ENCODE measurements at places on chromosomes 3 and 15.

GRCh38 chr15:39663704-39664250 lies 82.9 kb downstream of the THBS1 start:
- DNase-seq = no peak

GRCh38 chr3:67296039-67296892 lies 298.2 kb downstream of the KBTBD8 start:
- no peak for DNase-seq

GRCh38 chr15:62742409-62743171 lies 300.0 kb upstream of the TPM1 start:
- no peak for DNase-seq

DNA sequence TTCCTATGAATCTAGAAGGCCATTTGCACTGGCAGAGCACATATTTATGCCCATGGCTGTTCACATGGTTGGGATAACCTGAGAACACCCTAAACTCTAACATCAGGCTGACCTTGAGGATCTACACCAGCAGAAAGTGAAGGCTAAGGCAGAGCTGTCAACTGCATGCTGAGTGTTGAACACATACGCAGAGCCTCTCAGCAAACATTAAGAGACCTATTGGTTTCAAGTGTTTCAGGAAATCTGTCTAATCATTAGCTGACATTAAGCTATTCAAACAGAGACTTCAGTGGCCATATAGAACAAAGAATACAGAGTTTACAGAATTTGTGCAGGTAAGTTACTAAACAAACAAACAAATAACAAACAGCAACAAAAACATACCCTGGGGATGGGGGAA lies 16.1 kb upstream of the SEC61A1 start:
- no peak for DNase-seq

GRCh38 chr3:79326642-79327041 lies 441.2 kb downstream of the ROBO1 start:
- DNase-seq = no peak

GRCh38 chr3:129793942-129794310 lies 99.6 kb downstream of the TMCC1 start:
- DNase-seq = no peak

GRCh38 chr3:46987743-46988401 lies 8.4 kb downstream of the NBEAL2 start:
- peak; percentile 79 for DNase-seq

DNA sequence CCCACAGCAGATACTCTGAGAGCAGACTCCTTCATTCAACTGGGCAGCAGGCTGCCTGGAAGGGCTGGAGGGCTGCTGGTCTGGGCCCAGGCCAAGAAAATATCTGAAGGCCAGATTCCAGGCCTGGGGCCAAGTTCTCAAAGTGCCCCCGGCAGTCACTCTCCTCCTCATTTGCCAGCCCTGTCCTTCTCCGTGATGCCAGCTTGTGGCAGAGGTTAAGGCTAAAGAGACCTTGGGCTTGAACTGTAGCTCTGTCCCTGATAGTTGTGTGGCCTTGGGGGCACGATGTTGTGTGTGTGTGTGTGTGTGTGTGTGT lies 39.0 kb downstream of the FAM3D start:
- no peak for DNase-seq

GRCh38 chr3:152879790-152880174 lies 44.9 kb downstream of the P2RY1 start:
- no peak for DNase-seq

DNA sequence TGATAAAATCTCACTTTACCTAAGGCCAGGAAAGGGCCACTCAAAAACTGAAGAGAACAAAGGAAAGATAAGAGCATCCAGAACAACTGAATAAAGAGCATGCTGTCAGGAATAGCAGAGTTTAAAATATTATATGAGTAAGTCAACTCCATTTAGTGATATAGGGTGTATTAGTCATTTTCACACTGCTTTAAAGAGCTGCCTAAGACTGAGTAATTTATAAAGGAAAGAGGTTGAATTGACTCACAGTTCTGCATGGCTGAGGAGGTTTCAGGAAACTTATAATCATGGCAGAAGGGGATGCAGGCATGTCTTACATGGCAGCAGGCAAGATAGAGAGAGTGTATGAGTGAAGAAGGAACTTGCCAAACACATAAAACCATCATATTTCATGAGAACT lies 778.0 kb upstream of the NECTIN3 start:
- DNase-seq = no peak

GRCh38 chr15:29088666-29089065 lies 181.0 kb downstream of the NSMCE3 start:
- no peak for DNase-seq

DNA sequence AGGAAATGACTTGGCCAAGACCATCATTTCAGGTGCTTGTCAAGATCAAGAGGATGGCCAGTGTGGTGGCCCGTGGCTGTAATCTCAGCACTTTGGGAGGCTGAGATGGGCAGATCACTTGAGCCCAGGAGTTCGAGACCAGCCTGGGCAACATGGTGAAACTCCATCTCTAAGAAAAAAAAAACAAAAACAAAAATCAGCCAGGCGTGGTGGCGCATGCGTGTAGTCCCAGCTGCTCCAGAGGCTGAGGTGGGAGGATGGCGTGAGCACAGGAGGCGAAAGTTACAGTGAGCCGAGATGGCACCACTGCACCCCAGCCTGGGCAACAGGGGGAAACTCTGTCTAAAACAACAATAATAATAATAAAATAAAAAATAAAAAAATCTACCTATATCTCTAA lies 15.0 kb downstream of the CRABP1 start:
- no peak for DNase-seq

GRCh38 chr3:38367779-38368178 lies 21.2 kb downstream of the XYLB start:
- DNase-seq = no peak

GRCh38 chr15:78695854-78696253 lies 54.8 kb upstream of the CHRNB4 start:
- DNase-seq = no peak

- DNase-seq = no peak
Observed at GRCh38 chr3:184584464-184584891, 22.9 kb downstream of the EPHB3 start.

GRCh38 chr3:56522374-56522773 lies 34.6 kb upstream of the CCDC66 start:
- DNase-seq = no peak

DNA sequence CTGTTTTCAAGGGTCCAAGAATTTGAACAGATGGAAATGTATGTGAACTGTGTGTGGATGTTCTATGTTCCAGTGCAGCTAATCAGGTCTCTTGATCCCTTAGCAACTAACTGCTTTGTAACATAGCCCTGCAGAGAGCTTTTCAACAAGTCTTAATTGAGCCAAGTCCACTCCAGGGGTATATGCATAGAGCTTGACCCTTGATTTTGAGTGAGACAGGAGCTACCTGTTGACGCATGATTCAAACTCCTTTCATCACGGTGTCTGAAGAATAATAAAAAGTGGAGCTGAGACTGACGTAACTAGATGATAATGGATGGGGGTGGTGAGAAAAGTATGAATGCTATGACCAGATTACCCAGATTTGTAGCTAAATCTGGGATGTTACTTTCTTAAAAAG lies 93.3 kb upstream of the CCDC54 start:
- no peak for DNase-seq
